ENCODE measurements at places on chromosomes 2 and 18. TPM values are rescaled to one million over a fixed set of nuclear protein-coding genes. Genes with fewer than 3 reads are reported as not detected.

DNA sequence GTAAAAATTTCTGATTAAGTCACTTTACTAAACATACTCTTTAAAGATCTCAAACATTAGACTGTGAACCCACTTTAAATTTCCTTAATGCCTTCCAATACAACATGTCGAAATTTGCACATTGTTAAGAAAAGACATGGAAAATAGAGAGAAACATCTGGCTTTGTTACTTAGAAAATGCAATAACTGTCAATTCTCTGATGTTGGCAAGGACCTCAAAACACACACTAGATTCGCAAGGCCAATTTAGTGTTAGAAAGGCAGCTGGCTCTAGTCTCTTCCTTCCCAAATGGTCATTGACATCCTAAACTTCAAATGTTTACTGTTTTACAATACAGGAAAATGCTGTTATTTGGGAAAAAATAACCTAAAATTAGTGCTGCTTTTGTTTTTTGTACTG is 110.6 kb downstream of the UPP2 start:
- no peak for DNase-seq

DNA sequence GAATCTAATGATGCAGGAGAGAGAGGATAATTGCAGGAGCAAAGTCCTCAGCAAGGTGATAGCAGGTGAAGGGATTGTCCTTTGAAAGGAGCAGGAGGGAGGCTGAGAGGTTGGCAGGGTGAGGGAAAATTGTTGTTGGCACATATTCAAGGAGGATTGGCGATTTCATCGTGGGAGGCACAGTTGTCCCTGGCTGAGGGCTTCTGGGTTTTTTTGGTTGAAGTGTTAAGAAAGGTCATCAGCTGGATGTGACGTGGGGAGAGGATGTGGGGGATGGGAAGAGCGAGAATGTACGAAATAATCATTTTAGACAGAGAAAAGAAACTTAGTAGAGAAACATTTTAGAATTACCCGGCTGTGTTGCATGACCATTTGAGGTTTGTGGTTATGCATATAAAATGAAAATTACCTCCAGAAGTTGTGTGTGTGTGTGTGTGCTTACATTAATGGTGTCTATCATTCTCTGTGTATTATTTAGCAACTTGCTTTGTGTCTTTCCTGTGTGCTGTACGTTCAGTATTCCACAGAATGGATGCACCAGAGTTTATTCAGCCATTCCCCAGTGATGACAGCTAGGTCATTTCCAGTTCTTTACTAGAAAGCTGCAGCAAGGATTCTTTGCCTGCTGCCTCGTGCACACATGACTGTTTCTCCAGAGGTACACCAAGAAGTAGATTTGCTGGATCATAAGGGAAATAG is 67.6 kb downstream of the SDC1 start:
- no peak for DNase-seq

- peak; percentile 71 for DNase-seq
These were observed 1.9 kb downstream of the TLX2 start for GRCh38 chr2:74515981-74516633.

- no peak for DNase-seq
These were observed 4.8 kb upstream of the FTCDNL1 start for GRCh38 chr2:199855812-199856211.

- no peak for DNase-seq
These were observed 159.8 kb downstream of the DDX1 start for GRCh38 chr2:15751477-15751876.

HMSD gene
- total RNA-seq = 6.8 TPM

C2orf92 gene
- total RNA-seq = 3.3 TPM

OTOS gene
- not detected for total RNA-seq

GRCh38 chr2:38115216-38116032 is 39.5 kb upstream of the CYP1B1 start:
- DNase-seq = peak; percentile 51

GRCh38 chr2:234420408-234420807 is 76.5 kb downstream of the ARL4C start:
- no peak for DNase-seq

CARF gene
- 1.4 TPM for total RNA-seq

Data from activated T-cell treated with anti-CD3 and anti-CD28 coated beads, Interleukin-2, amount 50 U/mL, for 4 hours (primary cell).